Activated CD4-positive, alpha-beta T cell treated with anti-CD3 and anti-CD28 coated beads for 4 hours (primary cell): ENCODE measurements at places on chromosomes 5 and 9.

DNA sequence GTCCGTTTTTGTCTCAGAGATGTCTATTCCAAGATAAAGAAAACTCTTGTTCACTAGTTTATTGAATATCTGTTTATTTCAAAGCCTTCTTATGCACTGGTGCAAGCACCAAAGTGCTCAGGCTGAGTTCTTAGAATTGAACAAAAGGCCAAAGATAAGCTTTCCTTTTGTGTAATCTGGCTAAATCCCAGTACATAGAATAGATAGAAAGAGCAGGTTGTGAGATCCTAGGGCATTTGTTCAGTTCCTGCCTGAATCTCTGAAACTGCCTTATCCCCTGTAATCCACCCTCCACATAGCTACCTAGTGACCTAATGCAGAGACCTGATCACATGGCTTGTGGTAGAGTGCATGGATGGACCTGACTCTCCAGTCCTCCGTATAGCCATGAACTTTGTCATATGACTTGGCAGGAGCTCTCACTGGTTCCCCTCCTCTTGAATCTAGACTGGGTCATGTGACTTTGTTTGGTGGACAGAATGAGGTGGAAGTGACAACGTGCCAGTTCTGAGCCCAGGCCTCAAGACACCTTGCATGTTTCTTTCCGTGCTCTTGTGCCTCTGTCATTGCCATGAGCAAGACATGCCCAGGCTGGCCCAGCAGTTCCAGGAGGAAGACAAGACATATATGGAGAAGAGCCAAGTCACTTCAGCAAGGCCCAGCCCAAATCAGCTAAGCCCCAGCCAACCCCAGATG is 139.3 kb upstream of the SHB start:
- DNase-seq, result no peak

DNA sequence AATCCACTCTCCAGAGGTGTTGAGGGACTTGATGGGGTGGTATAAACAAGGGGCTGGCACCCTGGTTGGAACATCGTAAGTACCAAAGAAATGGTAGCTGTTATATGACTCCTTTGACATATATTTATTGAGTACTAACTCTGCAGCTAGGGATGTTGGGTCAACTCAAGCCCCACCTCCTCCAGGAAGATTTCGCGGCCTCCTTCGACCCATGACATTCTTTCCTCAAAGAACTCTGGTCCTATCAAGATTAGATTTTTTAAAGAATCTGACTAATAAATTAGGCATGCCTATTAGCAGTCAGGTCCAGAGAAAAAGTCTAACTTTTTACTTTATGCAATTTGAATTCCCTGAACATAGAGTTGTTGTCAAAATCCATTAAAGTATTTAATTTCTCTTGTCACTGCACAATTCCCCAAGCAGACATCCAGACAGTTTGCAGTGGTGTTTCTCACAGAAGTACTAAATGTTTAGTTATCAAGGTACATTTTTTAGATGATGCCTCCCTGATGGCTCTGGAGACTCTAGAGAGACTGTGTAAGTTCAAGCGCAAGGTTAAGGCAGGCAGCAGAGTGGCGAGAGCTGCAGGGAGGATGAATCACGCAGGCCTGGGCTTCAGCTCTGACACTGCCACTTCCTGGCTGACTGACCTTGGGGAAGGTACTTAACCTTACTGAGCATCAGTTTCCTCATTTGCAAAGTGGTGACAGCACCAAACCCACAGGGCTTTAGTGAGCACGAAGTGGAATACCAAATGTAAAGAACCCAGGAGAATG is 209.6 kb downstream of the TTLL11 start:
- DNase-seq, result no peak

DNA sequence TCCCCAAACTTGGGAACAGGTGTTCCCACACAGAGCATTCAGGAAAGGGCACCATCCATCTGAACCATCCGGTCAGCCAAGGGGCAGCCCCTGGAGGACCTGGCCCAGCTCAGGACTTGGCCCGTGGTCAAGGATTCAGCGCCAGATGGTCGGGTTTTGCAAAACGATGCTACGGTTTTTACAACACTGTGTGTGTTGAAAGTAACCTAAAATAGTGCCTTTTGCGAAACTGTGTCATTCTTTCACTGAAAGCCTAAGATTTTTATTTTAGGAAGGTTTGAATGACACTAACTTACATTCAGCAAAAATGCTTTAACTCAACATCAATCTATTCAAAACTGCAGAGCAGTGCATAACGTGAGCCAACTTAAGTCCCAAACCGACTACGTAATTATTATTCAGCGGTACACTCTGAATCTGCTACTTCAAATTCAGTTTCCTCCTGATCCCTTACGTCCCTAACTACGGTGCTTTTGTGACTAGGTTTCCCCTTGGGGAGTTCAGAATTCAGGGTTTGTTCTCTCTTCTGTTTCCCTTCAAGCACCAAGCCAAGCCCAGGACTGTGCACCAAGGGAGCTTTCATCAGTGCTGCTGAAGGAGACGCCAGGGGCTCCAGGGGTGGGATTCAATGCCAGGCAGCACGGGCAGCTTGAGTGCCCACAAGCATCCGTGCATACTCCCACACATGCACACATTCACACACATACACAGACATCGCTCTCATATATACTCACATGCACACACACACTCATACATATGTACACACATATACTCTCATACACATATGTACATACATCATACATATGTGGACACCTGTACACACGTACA is 25.8 kb downstream of the LPCAT1 start:
- DNase-seq, result no peak

DNA sequence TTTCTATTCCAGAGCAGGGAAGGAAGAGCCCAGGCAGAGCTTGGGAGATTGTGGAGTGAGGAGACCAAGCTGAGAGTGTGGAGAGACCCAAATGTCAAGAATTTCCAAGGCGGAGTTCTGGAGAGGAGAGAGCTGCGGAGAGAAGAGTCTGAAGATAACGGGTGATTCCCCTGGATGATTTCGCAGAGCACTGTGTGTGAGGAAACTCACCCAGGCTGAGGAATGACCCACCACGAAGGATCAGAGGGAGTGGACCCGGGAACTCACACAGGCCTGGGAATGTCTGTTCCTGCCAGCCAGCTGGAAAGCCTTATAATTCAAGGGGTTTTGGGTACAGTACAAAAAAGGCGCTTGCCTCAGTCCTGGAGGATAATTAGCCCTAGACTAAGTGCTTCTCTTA is 94.2 kb downstream of the WNK2 start:
- no peak for DNase-seq

GRCh38 chr5:79561525-79561893 is 47.6 kb upstream of the HOMER1 start:
- no peak for DNase-seq

DNA sequence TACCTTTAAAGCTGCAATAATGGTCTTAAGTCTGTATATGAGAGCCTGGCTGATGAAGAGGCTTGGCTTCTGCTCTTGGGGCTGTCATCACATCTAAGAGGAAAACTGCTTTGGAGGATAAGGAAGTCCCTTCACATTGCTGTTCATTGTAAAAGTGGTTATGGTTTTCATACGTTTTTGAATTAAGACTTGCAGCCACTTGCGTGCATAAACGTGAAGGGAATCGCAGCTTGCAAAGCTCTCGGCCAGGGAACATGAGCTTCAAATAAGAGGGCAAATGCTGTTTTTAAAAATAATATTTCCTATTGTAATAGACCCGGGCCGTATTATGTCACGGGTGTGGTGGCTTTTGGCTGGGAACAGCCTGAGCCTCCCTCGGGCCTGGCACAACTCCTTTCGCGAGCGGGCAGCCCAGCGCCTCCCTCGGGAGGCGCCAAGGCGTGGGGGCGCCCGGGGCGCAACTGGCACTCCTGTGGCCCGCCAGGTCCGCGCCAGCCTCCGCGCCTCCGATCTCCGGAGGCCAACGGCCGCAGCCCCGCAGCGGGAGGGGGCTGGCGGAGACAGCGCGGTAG is 538 bp upstream of the ARHGEF28 start:
- DNase-seq, result no peak

- no peak for DNase-seq
Measured at GRCh38 chr5:125150041-125150669, 403.7 kb upstream of the ZNF608 start.

GRCh38 chr5:133432956-133433532 is 179.3 kb downstream of the FSTL4 start:
- DNase-seq, result no peak

DNA sequence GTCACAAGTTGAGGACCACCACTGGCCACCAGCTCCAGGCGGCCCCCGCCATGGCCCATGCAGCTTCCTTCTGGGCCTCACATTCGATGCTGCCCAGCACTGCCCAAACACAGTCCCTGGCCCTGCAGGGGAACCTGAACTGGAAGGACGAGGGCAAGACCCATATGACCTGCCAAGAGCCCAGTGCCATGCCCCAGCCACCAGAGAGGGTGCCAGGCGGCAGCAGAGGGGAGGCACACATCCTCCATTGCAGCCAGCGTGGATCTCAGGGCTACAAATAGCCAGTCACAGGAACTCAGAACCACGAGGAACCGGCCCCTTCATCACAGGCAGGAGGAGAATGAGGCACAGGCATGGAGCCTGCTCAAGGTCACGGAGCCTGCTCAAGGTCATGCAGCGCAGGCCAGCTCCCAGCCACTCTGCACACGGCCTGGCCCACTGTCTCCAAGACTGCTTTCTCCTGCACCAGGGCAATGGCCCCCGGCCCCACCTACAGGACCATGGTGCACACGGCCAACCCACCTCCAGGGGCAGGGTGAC is 69.6 kb downstream of the SEMA4D start:
- no peak for DNase-seq

DNA sequence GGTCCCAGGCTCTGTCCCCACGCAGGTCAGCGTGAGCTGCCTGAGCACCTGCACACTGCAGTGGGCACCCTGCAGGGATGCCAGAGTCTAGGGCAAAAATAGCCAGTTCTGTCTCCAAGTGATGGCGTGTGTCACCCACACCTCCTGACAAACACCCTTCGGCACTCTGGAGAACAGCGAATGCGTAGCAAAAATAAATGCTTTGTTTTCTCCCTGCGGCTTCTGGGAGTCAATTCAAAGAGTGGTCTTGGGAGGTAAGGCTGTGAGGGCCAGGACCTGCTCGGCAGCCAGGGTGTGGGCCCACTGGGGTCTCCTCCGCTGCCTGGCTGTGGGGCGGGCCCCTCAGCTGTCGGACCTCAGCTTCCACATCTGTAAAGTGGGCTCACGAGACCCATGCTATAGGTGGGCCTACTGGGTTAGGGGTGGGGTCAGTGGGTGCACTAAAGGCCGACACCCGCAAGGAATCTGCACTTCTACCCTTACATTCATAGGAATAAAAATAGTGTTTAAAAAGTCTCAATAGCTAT is 37.4 kb downstream of the RASGEF1C start:
- no peak for DNase-seq

GRCh38 chr5:84168841-84169240 is 215.8 kb downstream of the EDIL3 start:
- no peak for DNase-seq
